Daoy (cell line): ENCODE measurements at places on chromosomes 6 and 20. TPM values are rescaled to one million over a fixed set of nuclear protein-coding genes. Genes with fewer than 3 reads are reported as not detected.

DNA sequence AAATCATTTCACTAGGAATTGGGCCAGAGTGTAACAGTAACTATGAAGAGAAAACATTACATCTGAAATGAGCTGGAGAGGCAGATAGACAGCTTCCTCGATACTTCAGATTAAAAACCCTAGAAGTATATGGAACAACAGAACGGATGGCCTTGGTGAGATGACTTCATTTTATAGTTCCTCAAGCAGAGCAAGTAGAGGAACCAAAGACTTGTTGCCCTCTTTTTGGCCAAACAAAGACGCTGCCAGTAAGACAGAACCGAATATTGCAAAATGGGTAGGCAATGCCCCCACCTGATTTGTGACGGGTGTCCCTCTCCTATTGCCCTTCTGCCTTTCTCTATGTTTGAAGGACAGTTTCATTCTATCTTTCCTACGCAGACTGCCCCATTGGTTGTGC, 53.5 kb downstream of the AGPAT4 start:
- no peak for DNase-seq

GRCh38 chr6:127481628-127482027, 22.4 kb upstream of the KIAA0408 start:
- peak; percentile 85 for DNase-seq

DNA sequence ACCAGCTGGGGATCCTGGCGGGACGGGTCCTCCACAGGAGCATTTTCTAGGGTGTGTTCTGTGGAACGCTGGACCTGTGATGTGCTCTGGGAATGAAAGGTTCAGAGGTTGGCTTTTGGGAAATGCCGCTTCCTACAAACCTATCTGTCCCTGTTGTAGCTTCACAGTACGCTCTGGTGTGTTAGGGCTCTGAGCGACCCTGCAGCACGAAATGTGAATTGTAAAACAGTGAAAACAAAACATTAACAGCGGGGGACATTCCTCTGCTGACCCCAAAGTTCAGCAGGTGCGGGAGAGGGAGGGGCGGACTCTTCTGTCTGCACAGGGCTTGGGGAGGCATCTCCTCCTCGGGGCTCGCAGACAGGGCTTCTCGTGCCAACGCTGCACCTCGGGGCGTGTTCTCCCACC, 155.9 kb downstream of the NRN1 start:
- DNase-seq: no peak

SLC35D3 gene
- total RNA-seq: not detected in 2 replicates

DNA sequence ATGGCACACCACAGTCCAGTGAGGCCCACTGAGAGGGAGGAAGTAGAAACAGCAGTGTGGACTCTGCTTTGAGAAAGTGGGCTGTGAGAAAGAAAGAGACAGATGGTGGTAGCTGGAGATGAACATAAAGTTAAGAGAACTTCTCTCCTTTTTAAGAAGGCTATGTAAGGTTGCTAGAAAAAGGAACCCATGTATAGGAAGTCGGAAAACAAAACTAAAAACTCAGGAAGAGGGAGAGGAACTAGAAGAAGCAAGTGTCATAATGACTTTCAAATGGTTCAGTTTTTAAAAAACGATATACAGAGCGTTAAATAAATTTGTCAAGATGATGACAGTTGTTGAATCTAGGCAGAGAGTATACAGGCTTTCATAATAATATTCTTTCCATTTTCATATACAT, 25.4 kb upstream of the GMNN start:
- no peak for DNase-seq

WFDC12 gene
- total RNA-seq: not detected in 2 replicates

DNA sequence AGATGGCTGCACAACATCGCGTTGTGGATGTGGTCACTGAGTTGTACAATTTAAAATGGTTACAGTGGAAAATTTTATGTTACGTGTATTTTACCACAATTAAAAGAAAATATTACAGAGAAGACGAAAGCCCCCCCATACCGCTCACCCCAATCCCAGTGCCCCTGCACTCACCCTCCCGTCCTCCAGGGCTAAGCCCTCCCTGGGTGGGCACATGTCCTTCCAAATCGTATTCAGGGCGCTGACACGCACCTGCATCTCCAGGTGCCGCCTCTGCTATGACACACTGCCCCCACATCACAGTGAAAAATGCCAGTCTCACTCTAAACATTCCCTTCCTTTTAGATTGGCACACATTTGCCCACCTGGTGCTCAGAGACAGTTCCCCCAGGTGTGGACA, 49.4 kb downstream of the PSMG4 start:
- no peak for DNase-seq

DNA sequence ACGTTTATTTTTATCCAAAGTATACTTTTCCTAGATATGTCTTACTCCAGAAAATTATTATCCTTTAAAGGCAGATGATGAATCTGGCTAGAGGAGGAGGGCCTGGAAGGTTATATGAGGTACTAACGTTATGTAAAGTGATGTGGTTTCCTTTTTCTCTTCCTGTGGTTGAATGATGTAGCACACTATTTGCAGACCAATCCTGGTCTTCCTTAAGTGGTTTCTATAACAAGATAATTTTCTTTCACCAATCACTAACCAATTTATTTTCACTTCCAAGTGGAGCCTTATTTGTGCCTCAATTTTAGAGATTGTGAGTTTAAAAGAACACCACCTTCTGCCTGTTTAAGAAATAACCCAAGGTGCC, 154.6 kb upstream of the SOX4 start:
- peak; percentile 49 for DNase-seq

DNA sequence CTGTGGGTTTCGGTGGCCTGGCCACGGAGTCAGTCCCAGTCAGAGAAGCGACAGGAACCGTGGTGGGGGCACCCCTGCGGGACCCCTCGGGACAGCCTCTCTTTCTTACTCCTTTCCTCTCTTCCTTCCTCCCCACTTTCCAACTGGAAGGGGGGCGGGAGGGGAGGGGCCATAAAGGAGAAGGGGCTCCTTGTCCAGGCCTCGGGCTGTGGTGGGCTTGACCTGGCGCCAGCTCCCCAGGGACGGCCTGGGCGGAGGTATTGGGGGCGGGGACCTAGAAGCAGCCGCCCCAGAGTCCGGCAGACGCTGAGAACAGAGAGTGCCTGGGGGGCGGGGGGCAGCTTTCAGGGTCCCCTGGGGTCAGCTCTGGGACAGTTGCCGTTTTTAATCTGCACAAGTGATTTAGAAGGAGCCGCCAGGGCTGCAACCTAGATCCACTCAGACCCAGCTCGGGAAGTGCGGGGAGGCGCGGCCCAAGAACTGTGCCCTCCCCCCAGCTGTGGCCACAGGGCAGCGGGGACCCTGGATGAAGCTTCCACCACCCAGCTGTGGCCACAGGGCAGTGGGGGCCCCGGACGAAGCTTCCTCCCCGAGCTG, 6.4 kb upstream of the ABHD16B start:
- no peak for DNase-seq

HAO1 gene
- total RNA-seq: not detected in 2 replicates

PDE10A gene
- total RNA-seq: 6.7 and 6.8 TPM in 2 replicates

- DNase-seq: peak; percentile 33
Observed at GRCh38 chr6:4920914-4921410, 82.9 kb downstream of the RPP40 start.

- no peak for DNase-seq
Observed at GRCh38 chr20:56755201-56755600, 126.1 kb downstream of the TFAP2C start.

DNA sequence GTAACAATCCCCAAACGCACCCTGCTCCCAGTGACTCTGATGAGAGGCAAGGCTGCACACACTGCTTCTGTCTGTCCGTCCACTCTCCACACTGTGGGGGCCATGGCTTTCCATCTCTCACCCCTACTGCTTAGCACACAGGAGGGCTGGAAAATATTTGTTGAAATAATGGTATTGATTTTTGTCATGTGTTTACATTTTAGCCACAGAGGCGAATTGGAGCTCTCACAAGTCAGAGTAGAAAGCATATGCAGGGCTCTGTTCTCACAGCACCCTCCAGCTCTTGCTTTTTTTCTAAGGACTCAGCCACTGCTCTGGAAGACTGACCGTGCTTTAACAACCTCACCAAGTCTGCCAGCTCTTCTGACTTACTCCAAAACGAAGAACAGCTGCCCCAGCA, 273.8 kb downstream of the GMDS start:
- DNase-seq: no peak

DNA sequence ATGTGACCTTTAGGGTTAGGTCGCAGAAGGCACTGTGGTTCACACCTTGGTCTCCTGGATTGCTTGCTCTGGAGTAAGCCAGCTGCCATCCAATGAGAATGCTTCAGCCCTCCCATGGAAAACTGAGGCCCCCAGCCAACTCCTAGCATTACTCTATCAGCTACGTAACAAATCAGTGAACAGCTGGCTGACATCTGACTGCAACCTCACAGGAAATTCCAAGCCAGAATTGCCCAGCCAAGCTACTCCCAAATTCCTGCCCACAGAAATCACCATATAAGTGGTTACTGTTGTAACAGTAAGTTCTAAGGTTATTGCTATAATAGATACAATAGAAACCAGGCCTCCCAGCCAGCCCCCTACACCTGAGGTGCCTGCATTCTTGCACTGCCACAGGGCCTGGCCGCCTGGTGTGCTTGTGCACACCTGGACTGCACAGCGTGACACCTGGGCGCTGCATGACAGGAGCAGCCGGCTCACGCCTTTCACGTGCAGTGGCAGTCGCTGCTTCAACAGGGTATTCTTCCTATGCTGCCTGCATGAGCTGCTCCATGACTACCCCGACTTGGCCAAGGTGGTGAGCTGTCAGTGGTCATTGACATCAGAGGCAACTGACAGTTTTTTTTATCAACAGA, 429.7 kb upstream of the RUNX2 start:
- DNase-seq: peak; percentile 34

GRCh38 chr20:58712151-58712791, 19.7 kb downstream of the NPEPL1 start:
- DNase-seq: no peak

CFB gene
- total RNA-seq: 0.18 and 0.86 TPM in 2 replicates

GRCh38 chr20:24502661-24503060, 33.2 kb downstream of the SYNDIG1 start:
- no peak for DNase-seq

GRCh38 chr6:131951576-131952230, 531 bp upstream of the CCN2 start:
- peak; percentile 12 for DNase-seq

DNA sequence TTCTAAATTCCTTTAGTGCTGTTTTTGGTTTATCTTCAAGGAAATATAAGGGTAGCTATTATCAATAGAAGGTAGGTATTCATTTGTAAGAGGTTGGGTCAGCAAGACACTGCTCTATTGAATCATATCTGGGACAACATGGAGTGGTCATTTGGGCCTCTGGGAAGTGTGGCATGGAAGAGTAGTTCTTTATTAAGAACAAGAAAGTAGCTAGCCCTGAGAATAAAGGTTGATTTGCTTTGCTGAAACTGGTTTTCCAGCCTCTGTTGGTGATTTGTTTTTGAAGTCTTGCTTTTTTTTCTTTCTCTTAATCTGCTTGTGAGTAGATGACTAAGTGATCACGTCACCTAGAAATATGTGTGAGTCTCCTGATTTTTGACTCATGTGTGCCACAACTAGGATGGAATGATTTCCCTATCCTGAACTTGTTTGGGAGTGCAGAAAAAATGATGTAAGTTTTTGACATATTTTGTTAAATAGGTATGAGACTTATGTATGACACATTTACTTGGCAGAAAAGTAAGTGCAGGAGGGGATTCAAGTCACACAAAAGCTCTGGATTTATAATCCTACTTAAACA, 381.8 kb downstream of the CENPW start:
- peak; percentile 19 for DNase-seq

SYCP2L gene
- 0.11 TPM in 1 of 2 replicates, not detected in the other for total RNA-seq

DNA sequence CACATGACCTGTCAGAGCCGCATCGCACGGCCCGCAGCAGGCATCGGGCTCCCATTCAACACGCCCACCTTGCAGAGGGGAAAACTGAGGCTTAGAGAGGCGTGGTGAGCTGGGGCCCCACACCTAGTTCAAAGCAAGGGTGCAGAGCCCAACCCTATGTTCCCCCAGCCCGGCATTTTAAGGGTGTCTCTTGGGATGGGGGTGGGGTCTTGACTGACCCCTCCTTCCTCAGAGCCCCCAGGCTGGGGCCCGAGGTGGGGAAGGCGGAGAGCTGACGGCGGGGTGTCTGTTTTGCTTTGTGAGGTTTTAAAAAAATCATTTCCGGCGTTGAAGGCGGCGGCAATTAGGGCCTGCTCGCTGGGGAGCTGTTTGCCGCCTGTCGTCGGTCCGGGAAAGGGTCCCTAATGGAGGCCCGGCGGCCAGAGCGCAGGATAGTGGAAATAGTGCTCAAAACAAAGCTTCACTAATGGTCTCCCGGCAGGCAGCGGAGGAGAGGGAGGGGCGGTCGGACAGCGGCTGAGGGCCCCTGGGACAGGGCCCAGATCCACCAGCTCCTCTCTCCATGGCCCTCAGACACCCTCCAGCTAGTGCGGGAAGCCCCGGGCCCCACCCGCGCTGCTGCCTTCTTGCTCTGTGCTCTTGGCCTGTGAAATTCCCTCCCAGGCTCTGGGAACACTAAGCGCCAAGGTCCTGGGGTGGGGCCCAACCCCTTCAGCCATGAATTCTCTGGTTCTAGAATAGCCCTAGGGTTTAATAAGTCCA, 11.9 kb downstream of the VSTM2L start:
- no peak for DNase-seq

- no peak for DNase-seq
Observed at GRCh38 chr6:39411465-39411864, 89.0 kb upstream of the KCNK16 start.

GRCh38 chr6:75412969-75413662, 80.5 kb downstream of the FILIP1 start:
- DNase-seq: peak; percentile 20

- peak; percentile 50 for DNase-seq
Observed at GRCh38 chr6:2124260-2124709, 121.1 kb downstream of the GMDS start.

DNA sequence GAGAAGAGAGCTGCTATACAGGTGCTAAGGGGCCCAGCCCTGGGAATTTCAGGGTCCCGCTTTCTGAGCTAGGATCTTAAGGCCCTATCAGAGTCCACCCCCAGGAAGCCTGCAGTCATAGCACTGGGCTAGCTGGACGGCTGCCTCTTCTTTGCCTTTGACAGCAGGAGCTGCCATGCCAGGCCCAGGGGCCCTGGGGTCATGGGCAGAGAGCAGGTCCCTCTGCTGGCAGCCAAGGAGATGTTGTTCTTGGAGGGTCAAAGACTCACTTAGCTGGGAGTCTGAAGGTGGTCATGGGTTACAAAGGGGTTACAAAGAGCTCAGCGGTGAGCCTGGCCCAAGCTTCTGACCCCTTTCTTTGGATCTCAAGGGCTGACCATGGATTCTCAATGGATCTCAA, 52.7 kb downstream of the RPP21 start:
- no peak for DNase-seq

DNA sequence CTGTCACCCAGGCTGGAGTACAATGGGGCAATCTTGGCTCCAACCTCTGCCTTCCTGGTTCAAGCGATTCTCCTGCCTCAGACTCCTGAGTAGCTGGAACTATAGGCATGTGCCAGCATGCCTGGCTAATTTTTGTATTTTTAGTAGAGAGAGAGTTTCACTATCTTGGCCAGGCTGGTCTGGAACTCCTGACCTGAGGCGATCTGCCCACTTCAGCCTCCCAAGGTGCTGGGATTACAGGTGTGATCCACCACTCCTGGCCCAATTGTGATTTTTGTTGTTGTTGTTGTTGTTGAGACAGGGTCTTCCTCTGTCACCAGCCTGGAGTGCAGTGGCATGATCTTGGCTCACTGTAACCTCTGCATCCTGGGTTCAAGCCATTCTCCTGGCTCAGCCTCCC, 69.3 kb downstream of the CBFA2T2 start:
- no peak for DNase-seq

CNR1 gene
- 0.45 and 1.0 TPM in 2 replicates for total RNA-seq
